GM23248 (cell line): ENCODE measurements at places on chromosomes 7 and 10.
A peak's percentile ranks its signal among the peaks of the same experiment; 100 is the strongest.

DNA sequence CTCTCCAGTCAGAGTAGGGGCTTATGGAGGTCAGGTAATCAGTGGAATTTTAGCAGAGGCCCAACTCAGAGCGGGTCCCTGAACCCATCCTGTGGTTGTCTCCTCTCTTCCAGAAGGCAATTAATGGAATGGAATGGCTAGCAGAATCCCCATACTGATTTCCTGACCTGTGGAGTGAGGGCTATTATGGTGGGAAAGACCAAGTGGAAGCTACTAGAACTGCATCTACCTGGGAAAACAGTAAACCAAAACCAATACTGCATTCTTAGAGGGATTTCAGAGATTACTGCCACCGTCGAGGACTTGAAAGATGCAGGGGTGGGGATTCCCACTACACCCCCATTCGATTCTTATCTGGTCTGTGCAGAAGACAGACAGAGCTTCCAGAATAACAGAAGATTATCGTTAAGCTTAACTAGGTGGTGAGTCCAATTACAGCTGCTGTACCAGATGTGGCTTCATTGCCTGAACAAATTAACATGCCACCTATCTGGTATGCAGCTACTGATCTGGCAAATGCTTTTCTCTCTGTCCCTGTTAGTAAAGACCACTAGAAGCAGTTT, 73.2 kb downstream of the LMBR1 start:
- no peak for DNase-seq

DNA sequence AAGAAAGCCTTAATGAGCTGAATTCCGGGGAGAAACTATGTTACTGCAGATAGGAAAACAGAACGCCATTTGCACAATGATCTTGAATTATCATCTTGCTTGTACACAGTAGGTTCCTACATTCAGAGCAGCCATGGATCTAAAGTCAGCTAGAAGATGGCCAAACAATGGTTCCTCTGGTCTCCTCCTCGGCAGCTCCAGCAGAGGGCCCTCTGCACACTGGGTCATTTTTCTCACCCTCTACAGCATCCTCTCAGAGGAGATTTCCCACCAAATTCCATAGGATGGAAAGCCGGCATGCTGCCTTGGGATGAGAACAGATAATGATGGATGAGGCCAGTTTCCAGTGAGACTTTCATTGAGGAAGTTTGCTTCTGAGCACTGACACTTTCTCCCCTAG, 308.5 kb upstream of the NFE2L3 start:
- no peak for DNase-seq

DNA sequence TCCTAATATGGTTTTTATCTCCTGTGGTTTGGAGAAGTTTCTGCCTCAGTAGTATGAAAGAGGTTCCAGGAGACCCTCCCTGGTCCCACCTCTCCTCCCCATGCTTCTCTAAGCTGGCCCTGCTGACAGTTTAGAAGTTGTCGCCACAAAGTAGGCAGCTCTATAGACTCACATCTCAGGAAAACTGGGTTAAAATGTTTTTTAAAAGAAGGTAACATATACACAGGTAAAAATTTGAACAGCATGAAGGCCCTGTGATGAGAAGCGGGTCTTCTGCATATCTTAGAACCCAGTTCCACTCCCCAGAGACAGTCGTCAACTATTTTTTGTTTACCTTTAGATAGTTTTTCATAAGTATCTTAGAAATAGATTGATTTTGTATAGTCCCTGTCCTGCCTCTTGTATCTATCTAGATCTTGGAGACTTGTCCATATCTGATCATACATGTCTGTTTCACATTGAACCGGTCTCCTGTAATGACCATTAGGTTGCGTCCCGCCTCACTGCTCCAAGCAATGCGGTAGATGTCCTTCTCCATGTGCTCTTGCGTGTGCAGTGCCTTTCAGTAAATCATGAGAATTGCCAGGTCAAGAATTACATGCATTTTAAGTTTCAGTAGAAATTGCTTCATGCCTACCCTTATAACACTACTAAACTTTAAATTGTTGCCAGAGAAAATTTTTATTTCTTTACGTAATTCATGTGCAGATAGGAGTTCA, 2.2 kb downstream of the DUSP5 start:
- peak; percentile 51 for DNase-seq

DNA sequence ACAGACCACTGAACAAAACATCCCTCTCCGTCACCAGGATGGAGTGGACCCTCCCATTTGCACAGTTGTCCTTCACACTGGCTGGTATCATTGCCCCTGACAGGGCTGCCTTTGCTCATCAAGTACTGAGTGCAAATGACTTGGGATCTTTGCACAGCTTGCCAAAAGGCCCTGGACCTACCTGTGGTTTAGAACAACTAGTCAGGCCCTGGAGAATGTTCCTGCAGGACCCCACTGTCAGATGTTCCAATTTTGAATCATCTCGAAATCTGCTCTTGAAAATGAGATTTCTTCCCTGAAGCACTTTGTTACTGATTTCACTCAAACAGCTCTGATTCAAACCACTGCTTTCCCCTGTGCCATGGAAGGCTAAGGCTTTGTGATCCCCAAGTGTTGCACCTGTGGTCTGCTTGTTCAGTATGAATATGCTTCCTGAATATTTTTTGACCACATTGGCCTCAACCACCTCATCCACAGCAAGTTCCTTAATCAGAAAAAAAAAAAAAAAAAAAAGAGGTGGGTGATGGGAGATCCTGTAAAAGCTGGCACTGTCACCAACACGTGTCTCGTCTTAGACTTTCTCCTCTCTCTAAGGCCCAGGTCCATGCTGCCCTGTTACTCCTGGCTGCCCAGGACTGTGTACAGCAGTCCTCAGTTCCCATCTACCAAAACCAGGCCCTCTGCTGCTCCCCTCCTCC, 2.7 kb upstream of the AOAH start:
- no peak for DNase-seq

GRCh38 chr10:6239213-6239991, 36.7 kb downstream of the PFKFB3 start:
- peak; percentile 99 for DNase-seq

- DNase-seq, result peak; percentile 37
These were observed 53.4 kb upstream of the FHIP2A start for GRCh38 chr10:114767986-114768821.

GRCh38 chr7:100719523-100720278, 567 bp upstream of the EPO start:
- DNase-seq, result peak; percentile 68

- DNase-seq, result no peak
These were observed 102.8 kb downstream of the CHN2 start for GRCh38 chr7:29297194-29297890.

- no peak for DNase-seq
These were observed 6.4 kb downstream of the HEPACAM2 start for GRCh38 chr7:93219868-93220267.

- no peak for DNase-seq
These were observed 215.3 kb downstream of the CHCHD3 start for GRCh38 chr7:132866551-132866950.

DNA sequence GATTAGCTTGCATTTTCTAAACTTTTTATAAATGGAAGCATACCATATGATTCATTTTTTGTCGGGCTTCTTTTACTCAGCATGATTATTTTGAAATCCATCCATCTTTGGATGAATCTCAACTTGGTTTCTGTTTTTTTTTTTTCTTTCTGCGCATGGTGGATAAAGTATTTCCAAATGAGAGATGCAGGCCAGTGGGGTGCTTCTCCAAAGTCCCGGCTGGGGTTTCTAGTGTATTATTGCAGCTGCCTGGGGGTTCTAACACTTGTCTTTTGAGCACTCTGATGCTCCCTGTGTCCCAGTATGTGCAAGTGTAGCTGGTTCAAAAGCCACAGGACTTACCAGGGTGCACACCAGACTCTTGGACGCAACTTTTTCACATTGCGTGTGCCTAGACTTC, 70.9 kb upstream of the LOXL4 start:
- DNase-seq, result peak; percentile 68

DNA sequence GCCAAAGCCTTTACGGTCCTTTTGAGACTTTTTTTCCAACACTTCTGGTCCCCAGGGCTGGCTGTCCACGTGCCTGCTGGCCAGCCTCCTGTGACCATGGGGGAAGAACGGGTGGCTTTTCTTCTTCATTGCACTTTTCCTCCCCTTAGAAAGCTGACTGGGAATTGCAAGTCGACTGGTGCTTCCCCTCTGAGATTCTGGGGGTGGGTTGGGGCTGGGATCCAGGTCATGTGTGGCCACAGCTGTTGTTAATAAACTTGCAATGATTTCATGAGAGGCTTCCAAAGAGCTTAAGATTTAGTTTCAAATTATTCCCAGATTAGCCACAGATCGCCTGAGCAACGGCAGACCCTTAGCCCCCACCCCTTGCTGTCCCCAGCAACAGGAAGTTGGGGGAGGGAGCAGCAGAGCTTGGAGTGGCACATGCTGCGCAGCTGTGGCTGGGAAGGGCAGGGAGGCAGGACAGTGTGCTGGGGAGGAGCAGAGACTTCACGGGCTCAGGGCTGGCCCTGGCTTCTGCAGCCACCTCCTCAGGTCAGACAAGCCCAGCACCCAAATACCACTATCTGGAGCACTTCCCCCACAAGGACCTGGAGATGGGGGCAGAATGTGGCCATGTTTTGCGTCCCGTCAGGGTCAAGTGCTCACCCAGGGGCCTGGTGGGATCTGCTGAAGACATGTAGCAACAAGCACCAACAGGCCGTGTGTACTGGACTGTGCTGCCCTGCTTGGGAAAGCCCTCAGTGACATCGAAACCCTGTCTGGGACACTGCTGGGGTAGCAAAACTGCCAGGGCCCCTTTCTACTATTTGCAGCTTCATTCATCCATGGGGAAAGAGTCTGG, 147.1 kb downstream of the RNF216 start:
- peak; percentile 86 for DNase-seq

DNA sequence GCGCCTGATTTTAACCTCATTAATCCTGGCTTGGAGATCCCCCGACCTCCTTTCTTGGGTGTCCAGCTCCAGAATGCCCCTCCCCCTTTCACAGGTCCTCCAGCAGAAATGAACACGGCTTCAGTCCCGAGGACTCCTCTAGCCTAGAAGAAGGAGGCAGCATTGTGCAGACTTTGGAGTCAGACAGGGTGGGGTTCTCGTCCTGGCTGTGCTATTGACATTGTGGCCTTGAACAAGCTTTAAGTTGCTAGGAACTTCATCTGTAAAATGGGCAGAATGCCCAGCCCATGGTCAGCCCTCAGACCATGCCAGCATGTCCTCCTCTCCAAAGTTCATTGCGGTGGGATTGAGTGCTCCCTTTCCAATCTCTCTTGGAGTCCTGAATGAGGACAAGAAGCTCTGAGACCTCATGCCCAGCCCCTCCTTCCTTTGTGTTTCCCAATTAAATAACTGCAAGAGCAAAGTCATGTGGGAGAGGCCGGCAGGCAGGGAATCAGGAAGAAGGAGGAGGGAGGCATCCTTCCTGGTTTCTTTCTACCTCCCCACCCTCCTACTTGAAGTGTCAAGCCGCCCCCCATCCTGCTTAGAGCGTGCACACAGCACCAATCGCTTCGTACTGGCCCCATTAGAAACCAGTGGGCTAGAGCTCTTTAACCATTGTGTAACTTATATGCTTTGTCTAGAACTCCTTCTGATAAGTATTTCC, 86.4 kb downstream of the RBM20 start:
- no peak for DNase-seq

- no peak for DNase-seq
These were observed 33.3 kb downstream of the TSPAN14 start for GRCh38 chr10:80487421-80487785.

GRCh38 chr7:55438757-55439525, 73.8 kb downstream of the LANCL2 start:
- peak; percentile 35 for DNase-seq

GRCh38 chr10:26334932-26335573, 103.1 kb upstream of the APBB1IP start:
- peak; percentile 83 for DNase-seq

DNA sequence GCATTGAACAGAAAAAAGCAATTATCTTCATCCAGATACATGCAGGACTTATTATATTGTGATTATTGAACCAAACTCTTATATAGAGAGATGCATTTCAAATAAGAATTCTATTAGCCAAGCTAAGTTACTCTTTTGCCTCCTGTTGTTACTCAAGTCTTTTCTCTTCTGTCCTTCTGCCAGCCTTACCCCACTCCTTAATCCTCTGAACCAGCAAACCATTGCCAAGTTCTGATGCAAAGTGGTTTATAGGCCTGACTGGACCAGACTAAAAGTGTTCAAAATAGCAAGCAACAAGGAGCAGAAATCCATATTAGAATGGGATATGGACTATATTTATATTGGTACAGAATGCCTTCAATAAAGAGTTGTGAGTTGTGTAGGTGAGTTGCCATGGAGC, 2.2 kb upstream of the SLC26A4 start:
- DNase-seq, result no peak

DNA sequence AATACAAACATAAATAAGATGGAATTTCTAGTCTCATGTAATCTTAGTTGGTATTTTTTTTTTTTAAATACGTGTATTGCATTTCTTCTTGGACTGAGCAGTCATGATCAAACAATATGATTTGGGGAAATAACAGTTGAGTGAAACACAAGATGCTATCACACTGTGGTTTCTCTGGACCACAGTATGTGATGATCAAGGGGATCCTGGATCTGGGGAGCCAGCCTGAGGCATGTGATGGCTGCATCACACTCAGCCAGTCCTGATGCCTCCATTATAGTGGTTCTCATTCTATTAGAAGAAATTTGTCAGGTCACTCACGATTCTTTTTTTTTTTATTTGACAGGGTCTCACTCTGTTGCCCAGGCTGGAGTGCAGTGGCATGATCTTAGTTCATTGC, 495.9 kb upstream of the POT1 start:
- no peak for DNase-seq

DNA sequence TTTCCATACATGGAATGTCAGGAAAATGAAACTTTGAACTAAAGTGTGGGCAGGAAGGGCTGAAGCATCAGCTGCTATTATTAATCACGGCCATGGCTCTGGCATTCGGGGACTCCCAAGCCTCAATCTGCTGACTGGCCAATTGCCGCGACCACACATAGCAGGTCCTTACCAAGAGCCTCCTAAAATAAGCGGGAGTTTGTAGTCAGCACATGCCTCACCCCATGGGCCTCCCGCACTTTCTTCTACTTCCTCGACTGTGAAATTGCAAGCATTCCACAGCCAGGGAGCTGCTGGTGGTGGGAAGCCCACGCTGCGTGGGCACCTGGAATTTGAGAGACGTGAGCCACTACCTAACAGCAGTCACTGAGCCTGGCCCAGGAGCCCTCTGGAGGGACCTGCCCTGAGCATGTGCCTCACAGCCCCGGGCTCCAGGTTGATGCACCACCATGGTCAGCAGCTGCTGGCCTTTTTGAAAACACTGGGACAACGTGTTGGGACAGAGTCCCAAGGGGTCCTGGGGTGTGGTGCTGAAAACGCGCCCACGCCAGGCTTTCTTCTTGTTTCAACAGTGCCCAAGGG, 211.4 kb downstream of the TNS3 start:
- DNase-seq, result no peak

- DNase-seq, result no peak
These were observed 55.3 kb downstream of the TCAF1 start for GRCh38 chr7:143846692-143847091.
